Activated T-cell treated with anti-CD3 and anti-CD28 coated beads, Interleukin-2, amount 50 U/mL, for 24 hours (primary cell): ENCODE measurements at places on chromosomes 6 and 20.

- no peak overlapping the region for H3K27ac ChIP-seq
- no peak for DNase-seq
- H3K36me3 ChIP-seq = peaks cover 6% of the 10 kb centered on the region
- H3K27me3 ChIP-seq = no peaks in the 10 kb centered on the region
- H3K4me3 ChIP-seq = no peak overlapping the region
Measured at GRCh38 chr20:32463642-32464400, 105.7 kb downstream of the ASXL1 start.

DNA sequence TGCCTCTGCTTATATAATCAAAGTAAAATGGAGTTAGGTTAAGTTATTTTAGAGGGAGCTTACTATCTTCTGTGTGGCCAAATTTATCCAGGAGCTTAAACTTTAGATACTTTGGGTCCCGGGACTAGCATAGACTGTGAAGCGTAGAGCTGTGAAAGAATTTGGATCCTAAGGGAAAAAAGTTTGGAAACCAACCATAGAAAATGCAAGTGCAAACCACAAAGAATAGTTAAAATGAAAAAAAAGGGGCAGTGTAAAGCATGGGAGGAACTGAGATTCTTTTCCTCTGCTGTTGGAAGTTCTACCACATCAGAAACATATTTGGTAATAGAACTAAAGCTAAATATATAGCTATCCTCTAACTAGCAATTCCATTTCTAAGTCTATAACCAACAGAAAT, 232.2 kb upstream of the FLRT3 start:
- no peak overlapping the region for H3K27ac ChIP-seq
- H3K4me3 ChIP-seq = no peak overlapping the region
- H3K27me3 ChIP-seq = no peaks in the 10 kb centered on the region
- no peaks in the 10 kb centered on the region for H3K36me3 ChIP-seq
- H3K4me1 ChIP-seq = no peaks in the 10 kb centered on the region

DNA sequence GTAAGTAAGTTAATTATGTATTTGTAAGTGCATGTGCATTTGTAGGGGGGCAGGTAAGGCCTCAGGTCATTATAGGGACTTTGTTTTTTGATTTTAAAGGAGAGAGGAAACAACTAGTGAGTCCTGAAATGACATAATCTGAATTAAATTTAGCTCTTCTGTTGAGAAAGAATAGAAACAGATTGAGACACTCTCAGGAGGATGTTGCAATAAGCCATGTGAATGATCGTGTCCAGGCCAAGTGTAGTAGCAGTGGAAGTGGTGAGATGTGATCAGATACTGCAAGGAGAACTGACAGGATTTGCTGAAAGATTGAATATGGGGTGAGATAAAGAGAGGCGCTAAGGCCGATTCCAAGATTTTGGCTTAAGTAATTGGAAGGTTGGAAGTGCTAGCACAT, 2.6 kb upstream of the CENPW start:
- H3K36me3 ChIP-seq = peaks cover 3% of the 10 kb centered on the region
- H3K4me1 ChIP-seq = peaks cover 12% of the 10 kb centered on the region
- H3K27ac ChIP-seq = no peak overlapping the region
- H3K4me3 ChIP-seq = no peak overlapping the region
- no peaks in the 10 kb centered on the region for H3K27me3 ChIP-seq

DNA sequence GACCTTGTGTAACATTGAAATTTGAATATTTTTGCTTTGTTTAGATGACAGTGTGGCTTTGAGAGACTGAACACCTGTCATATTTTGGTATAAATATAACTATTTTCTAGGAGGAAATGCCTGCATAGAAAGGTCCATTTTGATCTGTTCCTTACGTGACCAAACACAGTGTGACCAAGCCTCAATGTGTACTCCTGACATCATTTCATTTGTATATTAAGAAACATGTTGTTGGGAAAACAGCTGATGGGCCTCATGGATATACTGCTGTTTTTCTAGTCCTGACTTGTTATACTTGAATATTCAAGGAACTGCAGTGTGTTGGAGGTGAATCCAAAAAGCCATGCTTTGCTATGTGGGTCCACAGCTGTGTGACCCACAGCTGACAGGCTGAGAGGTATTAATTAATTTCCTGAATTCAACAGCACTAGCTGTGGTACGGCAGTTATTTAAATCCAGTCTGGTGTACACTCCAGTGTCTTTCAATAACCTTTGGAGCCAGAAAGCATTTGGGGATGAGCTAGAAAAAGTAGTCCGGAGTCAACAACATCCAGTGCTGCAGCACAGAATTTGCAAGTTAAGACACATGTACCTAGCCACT, 18.9 kb downstream of the NCOA7 start:
- no peaks in the 10 kb centered on the region for H3K27me3 ChIP-seq
- DNase-seq = no peak
- peaks cover 83% of the 10 kb centered on the region for H3K4me1 ChIP-seq
- H3K27ac ChIP-seq = no peak overlapping the region

- H3K4me3 ChIP-seq = no peak overlapping the region
- H3K27ac ChIP-seq = no peak overlapping the region
- no peaks in the 10 kb centered on the region for H3K27me3 ChIP-seq
- no peaks in the 10 kb centered on the region for H3K4me1 ChIP-seq
- H3K36me3 ChIP-seq = no peaks in the 10 kb centered on the region
Measured at GRCh38 chr6:22807261-22807660, 237.9 kb downstream of the HDGFL1 start.

- no peak overlapping the region for H3K27ac ChIP-seq
- H3K27me3 ChIP-seq = no peaks in the 10 kb centered on the region
- H3K4me1 ChIP-seq = no peaks in the 10 kb centered on the region
- no peak for DNase-seq
- H3K36me3 ChIP-seq = no peaks in the 10 kb centered on the region
- no peak overlapping the region for H3K4me3 ChIP-seq
Measured at GRCh38 chr6:102075539-102075938, 682.0 kb downstream of the GRIK2 start.

DNA sequence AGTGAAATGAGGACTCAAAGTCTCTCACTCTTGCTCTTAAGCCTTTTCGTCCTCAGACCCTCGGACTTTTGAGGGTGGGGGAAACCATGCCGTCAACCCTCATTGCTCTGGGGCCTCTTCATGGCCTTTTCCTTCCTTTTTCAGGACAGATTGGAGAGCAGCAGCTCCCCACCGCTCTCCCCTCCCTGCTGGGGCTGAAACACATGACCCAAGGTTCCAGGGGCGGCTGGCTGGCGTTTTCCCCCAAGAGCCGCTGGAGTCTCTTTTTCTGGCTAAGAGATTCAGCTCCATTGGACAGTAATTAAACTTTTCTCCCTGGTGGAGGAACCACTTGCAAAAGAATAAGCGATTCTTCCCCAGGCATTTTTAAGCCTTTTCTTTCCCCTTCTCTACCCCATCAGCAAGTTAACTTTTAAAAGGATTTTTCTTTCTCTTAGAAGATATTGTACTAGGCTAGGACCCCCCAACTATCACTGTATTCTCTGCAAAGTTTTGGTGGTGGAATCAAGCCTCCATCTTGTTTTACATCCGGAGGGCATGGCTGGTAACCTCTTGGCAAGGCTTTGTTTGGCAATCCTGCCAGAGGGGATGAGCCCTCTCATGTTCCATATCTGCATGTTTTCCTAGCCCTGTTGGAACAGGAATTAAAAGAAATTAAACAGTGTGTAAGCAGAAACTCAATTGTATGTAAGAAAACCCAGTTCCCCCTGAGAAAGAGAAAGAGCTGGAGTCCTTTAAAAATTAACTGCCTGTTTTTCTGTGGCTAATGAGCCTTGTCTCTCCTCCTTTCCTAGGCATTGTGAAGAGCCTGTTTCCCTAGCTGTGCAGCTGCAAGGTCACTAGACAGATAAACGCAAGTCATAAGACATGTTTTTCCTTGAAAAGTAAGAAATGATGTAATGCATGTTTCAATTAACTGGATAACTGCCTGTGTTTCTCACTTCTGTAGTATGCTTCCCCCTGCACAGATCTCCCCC, 100.8 kb upstream of the GPR6 start:
- peaks cover 21% of the 10 kb centered on the region for H3K27me3 ChIP-seq
- no peaks in the 10 kb centered on the region for H3K36me3 ChIP-seq
- no peak for DNase-seq
- H3K4me3 ChIP-seq = no peak overlapping the region

DNA sequence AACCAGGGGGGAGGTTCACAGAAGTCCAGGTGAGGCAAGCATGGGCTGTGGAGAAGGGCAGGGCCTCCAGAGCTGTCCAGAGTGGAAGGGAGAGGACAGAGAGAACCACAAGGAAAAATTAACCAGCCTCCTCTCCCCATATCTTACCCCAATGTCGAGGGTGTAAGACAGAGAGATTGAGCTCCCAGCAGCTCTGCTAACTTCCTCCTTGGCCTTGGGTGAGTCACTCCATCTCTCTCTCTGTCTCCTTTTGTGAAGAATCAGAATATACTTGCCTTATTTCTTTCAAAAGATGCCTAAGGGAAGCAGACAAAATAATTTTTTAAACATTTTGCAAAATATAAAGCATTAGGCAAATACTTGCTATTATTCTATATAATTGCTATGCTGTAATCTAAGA, 58.3 kb upstream of the IYD start:
- peaks cover 10% of the 10 kb centered on the region for H3K4me1 ChIP-seq
- H3K36me3 ChIP-seq = no peaks in the 10 kb centered on the region
- peaks cover 36% of the 10 kb centered on the region for H3K27me3 ChIP-seq

- H3K4me3 ChIP-seq = no peak overlapping the region
- no peak overlapping the region for H3K27ac ChIP-seq
- no peaks in the 10 kb centered on the region for H3K36me3 ChIP-seq
- H3K4me1 ChIP-seq = no peaks in the 10 kb centered on the region
- H3K27me3 ChIP-seq = peaks cover 5% of the 10 kb centered on the region
Measured at GRCh38 chr6:49410564-49410963, 52.5 kb downstream of the MMUT start.

- H3K4me1 ChIP-seq = peaks cover 56% of the 10 kb centered on the region
- no peaks in the 10 kb centered on the region for H3K27me3 ChIP-seq
- no peak for DNase-seq
- peaks cover 61% of the 10 kb centered on the region for H3K36me3 ChIP-seq
Measured at GRCh38 chr6:42988486-42989020, 4.2 kb downstream of the PPP2R5D start.

DNA sequence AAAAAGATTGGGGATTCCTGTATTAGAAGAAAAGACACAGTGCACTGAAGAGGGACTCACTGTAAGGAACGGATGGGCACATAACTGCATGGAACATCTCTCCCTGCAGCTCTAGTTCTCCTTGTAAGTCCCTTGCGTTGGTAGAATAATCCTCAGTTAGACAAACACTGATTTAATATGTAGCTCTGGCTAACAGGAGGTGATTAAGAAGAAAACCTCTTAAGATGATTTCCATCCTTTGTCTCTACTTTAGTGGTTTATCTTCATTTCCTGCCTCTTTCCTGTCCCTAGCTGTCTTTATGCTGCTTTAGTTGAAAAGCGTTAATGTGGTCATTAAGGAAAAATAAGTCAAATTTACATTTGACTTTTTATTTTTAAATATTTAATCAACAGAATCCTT, 86.6 kb downstream of the SLC16A10 start:
- no peak overlapping the region for H3K4me3 ChIP-seq
- no peaks in the 10 kb centered on the region for H3K27me3 ChIP-seq
- H3K36me3 ChIP-seq = peaks cover 5% of the 10 kb centered on the region

DNA sequence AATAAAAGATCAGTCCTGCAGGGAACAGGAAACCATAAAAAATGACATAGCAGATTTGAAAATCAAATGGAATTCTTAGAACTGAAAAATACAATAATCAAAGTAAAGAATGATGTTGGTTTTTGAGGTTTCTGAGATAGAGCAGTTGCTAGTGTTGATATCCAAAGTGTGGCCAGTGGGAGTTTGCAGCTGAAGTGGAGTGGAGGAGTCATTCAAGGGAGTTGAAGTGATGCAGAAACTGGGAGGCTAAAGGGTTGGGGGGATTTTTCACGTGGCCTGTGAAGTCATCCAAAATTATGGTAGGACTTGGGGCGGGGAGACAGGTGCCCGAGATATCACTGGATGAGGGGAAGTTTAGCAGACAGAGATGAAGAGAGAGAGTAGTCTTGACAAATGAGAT, 123.6 kb downstream of the CDC5L start:
- no peak overlapping the region for H3K4me3 ChIP-seq
- no peak overlapping the region for H3K27ac ChIP-seq
- no peak for DNase-seq
- H3K36me3 ChIP-seq = no peaks in the 10 kb centered on the region
- H3K27me3 ChIP-seq = no peaks in the 10 kb centered on the region

- H3K4me3 ChIP-seq = no peak overlapping the region
- H3K27ac ChIP-seq = no peak overlapping the region
- H3K4me1 ChIP-seq = no peaks in the 10 kb centered on the region
- no peaks in the 10 kb centered on the region for H3K27me3 ChIP-seq
- DNase-seq = no peak
Measured at GRCh38 chr6:89270951-89271721, 44.0 kb downstream of the GABRR2 start.

DNA sequence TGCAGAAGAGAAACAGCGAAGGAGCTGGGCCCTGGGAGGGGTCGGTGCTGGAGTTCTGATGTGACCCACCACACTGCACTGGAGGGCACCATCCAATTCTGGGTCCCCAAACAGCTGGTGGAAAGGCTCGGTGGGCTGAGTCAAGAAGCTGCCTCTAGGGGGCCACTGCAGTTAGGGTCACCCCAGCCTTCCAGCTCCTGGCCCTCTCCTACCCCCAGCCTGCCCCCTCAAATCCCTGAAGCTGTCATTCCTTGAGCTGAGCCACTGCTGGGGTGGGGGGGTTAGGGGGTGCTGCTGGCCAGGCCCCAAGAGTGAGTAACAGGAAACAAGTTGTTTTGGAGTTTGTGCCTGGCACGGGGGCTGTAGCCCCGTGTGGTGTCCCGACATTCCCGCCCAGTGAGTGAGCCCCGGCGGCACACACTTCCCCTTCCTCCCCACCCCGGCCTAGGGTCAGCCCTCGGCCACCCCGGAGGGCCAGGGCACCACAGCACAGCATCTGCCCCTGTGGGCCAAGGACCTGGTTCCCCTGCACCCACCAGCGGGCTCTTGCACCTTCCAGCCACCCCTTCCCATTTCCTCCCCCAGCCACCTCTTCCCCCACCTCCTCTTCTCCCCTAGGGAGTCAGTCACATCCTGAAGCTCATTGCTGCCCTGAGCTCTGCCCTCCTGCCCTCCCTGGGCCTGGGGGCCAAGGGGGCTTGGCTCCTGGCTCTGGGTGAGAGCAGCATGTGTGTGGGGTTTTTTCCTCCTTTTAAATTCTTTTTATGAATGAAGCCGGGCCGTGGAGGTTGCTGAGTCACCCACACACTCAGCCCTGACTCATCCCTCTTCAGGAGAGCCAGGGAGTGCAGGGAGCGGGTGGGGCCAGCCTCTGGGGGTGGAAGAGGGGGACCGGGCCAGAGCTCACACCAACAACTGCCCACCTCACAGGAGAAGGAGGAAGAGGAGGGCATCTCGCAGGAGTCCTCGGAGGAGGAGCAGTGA, 4.6 kb downstream of the SMIM29 start:
- peak; percentile 74 for DNase-seq
- H3K27me3 ChIP-seq = no peaks in the 10 kb centered on the region
- peaks cover 83% of the 10 kb centered on the region for H3K36me3 ChIP-seq
- H3K4me3 ChIP-seq = peak overlapping the region; percentile 94
- H3K4me1 ChIP-seq = peaks cover 93% of the 10 kb centered on the region

- no peak for DNase-seq
- no peaks in the 10 kb centered on the region for H3K36me3 ChIP-seq
- peaks cover 14% of the 10 kb centered on the region for H3K4me1 ChIP-seq
- H3K27ac ChIP-seq = no peak overlapping the region
Measured at GRCh38 chr6:125307964-125308615, 6.3 kb upstream of the HDDC2 start.
